ENCODE measurements at places on chromosomes 13 and 19.

GRCh38 chr13:52744842-52745375, 5.3 kb upstream of the CNMD start:
- DNase-seq, result no peak

DNA sequence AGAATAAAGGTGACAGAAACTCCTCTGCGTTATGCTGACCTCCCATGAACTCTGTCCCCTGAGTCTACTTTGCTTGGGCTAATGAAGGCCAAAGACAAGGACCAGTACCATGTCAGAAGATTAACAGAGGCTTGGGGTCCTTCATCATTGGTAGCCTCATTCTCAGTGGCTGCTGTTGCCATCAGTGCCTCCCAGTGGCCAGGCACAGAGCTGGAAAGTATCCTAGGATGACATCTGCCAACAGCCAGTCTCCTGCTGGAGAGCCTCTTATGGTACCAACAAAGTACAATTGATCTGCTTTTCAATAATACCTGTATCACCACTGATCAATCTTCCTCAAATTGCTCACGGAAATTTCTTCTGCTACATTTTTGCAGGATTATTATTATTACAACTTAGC, 281.6 kb downstream of the DNAJC15 start:
- DNase-seq, result no peak

DNA sequence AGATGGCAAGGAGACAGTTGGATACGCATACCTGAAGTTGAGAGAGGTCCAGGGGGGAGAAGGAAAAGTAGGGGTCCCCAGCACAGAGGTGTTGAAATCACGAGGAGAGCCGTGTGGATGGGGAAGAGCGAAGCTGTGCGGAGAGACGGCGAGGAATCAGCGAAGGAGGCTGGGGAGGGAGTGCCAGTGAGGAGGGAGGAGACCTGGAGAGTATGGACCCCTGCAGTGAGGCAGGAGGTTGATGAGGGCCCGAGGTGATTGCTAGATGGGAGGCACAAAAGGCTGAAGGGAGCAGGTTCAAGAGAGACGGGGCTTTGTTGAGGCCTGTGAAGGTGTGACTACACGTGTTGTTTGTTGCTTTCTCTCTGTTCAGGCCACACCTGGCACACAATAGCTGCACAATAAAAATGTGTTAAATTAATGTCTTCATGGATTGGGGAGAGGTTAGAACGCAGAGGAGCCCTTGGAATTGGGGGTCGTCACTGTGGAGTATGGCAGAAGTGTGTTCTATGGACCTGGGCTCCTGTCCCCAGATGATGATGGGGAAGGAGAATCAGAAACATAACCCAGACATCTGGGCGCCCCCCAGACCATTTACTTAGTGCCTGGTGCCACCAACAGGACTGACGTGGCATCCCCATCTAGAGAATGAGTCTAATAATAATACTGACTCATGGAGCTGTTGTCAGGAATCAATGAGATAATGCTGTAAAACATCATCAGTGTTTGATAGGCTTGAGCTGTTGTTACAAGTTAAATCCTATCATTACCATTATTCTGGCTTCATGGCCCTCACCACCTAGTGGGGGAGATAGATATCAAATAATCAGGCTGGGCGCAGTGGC, 137.5 kb downstream of the SIPA1L3 start:
- DNase-seq, result no peak

GRCh38 chr19:39430675-39431593, 4.8 kb downstream of the RPS16 start:
- DNase-seq, result no peak

DNA sequence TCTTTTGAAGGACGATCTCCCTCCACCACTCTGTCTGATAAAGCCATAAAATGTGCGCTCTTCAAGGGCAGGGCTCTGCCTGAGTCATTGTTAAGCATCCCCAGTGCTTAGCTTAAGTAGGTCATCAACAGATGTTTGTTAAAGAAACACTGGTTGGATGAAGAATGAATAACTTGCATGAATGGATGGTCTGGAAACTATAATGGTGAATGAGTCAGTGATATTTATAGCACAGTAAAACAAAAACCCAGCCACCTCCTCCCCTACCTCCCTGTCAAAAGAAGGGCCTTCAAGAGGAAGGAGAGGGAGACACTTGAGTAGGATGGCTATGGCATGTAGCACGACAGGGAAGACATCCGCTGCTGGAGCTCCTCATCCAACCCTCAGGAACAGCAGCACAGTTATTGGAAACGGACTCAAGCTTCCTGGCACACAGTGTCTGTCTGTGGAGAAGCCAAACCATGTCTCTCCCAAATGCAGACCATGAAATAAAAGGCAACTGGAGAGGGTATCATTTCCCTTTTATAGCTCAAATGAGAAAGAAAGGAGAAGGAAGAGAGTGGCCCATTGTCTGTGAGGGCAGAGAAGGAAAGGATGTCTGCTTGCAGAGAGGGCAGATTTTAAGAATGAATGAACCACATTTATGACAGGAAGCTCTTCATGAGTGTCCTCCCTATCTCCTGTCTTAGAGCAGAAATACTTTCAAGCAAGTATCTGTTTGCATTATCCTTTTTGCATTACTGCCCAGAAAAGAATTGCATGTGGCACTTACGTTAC, 183.5 kb upstream of the UBL3 start:
- DNase-seq, result no peak

GRCh38 chr19:28701491-28701890, 511.5 kb downstream of the UQCRFS1 start:
- DNase-seq, result no peak

DNA sequence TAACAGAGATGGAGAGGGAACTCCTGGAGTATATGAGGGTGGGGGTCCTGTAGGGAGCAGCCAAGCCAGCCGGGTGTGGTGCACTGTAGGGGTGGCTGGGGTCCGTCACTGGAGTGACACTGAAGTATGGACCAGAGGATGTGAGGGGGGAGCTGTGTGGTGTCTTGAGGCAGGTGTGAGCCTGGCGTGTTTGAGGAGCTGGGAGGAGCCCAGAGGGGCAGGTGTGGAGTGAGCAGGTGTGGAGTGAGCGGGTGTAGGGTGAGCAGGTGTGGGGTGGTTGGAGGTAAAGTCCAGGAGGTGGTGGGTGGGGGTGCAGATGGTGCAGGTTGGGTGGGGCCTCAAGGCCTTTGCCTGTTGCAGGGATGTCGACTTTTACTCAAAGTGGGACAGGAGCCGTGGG, 5.9 kb downstream of the B3GNT8 start:
- no peak for DNase-seq

Data from activated naive CD4-positive, alpha-beta T cell (primary cell).